GM19239 (cell line): ENCODE measurements at places on chromosomes 11 and 22.
A peak's percentile ranks its signal among the peaks of the same experiment; 100 is the strongest.

GRCh38 chr11:123630126-123630608 lies 24.3 kb downstream of the SCN3B start:
- DNase-seq = no peak

DNA sequence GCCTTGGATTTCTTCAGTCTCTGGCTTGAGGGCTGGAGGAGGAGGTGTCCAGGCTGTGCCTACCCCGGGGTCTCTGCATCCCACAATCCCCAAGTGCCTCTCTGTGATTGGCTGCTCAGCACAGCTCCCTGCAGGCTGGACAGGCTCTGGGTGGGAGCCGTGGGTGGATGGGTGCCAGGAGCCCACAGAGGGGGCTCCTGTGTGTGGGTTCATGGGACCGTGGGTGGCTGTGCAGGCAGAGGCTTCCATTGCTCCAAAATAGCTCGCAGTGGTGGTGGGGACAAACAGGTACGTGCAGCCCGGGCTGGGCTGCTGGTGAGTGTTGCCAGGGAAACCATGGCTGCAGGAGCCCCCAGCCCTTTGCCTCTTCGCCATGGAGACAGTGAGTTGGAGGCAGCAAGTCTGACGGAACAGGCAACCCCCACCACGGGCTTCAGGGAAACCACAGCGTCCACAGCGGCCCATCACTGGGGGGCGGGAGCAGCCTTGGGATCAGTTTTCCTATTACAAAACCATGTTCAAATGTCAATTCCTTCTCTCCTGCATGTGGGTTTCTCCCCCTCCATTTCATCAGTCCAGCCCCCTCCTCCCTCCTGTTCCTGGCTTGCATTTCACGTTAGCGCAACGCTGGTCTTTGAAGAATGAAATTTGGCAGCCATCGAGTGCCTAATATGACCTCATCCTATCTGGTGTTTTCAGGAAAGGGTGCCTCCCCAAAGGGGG lies 155.2 kb downstream of the TRIM29 start:
- no peak for DNase-seq

DNA sequence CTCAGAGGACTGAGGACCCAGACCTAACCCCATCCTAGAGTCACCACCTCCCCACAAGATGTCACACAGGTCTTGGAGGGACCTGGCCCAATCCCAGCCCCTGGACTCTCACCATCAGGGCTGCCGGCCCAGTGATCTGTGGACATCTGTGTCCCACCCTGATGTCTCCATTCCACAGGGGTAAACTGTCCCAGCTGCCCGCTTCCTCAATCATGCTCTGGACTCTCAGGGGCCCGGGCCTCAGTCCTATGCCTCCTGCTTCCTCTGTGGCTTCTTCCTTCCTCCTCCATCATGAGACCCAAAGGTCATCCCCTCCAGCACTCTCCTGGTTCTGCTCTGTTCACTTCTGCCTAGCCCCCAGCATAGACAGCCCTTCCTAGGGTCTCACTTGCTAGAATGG lies 32.2 kb downstream of the ARAP1 start:
- no peak for DNase-seq

GRCh38 chr11:61056571-61056970 lies 45.7 kb upstream of the CD5 start:
- no peak for DNase-seq

- no peak for DNase-seq
Observed at GRCh38 chr11:111423250-111423615, 44.2 kb upstream of the POU2AF1 start.

GRCh38 chr11:59204746-59205145 lies 8.0 kb downstream of the MPEG1 start:
- DNase-seq = no peak

DNA sequence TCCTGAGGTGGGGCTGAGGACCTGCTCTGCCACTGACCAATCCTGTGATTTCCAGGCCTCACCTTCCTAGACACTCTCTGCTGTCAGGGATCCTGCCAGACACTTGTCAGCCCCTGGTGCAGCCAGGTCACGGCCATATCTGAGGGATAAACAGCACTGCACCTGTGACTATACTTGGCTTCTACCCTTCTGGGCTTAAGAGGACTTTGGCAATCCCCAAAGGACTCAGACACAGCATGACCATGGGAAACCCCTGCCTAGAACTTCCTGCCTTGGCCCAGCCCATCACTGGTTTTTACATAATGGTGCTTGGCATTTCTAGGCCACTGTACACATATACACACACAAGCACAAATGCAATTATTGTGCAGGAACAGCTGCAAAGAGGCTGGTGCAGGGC lies 11.6 kb upstream of the OLFML1 start:
- peak; percentile 15 for DNase-seq

- no peak for DNase-seq
Observed at GRCh38 chr11:93196816-93197379, 893 bp downstream of the SLC36A4 start.

DNA sequence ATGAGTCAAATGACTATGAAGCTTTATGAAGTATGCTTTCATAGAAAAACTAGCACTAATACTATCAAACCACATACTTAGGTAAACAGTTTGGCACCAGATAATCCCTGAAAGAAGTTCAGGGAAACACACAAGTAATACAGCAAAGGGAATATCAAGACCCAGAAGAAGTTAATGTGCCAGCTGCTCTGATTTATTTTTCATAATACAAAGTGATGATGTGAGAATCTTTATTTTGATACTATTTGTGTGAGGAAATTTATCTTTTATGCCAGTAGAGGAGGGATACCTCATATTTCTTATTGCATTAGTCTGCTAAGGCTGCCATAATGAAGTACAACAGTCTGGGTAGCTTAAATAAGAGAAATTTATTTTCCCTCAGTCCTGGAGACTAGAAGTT lies 67.7 kb upstream of the ANO3 start:
- DNase-seq = no peak

GRCh38 chr22:38724926-38725571 lies 19.3 kb downstream of the GTPBP1 start:
- DNase-seq = no peak

DNA sequence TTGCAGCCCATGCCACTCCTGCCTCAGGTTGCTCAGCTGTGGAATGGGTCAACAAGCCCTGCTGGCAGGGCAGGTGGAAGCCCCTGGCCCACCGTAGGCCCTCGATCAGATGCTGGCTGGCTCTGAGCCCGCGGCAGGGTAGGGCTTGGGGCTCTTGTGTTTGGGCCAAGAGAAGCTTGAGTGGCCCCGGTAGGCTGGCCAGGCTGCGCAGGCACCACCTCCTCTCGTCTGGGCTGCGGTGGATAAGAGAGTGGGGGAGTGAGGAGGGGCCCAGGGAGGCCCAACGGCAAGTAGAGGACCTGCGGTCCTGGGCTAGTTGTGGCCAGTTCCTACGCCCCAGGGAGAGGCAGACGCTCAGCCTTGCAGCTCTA lies 115.2 kb downstream of the CEP164 start:
- no peak for DNase-seq

DNA sequence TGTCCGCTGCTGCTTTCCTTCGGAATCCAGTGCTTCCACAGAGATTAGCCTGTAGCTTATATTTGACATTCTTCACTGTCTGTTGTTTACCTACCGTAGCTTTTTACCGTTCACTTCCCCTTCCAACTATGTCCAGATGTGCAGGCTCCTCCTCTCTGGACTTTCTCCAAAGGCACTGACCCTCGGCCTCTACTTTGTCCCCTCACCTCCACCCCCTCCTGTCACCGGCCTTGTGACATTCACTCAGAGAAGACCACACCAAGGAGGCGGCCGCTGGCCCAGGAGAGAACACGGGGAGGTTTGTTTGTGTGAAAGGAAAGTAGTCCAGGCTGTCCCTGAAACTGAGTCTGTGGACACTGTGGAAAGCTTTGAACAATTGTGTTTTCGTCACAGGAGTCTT lies 15.4 kb upstream of the ST14 start:
- no peak for DNase-seq
